Calu3 (cell line): ENCODE measurements at places on chromosomes 16 and 17. TPM values are rescaled to one million over a fixed set of nuclear protein-coding genes. Genes with fewer than 3 reads are reported as not detected.

Gene NPIPB13
- 18.5 and 20.5 TPM in 2 replicates for total RNA-seq

Gene ABCA5
- 8.9 and 10.2 TPM in 2 replicates for total RNA-seq

Gene CES1
- 0.78 and 0.86 TPM in 2 replicates for total RNA-seq

Gene VWA3A
- total RNA-seq = 0.33 and 0.51 TPM in 2 replicates

Gene SPEM1
- not detected in 2 replicates for total RNA-seq

Gene SLC35G6
- not detected in 2 replicates for total RNA-seq

Gene EFNB3
- 0.38 and 0.88 TPM in 2 replicates for total RNA-seq

Gene MYH3
- 2.7 and 2.9 TPM in 2 replicates for total RNA-seq

Gene EVPL
- total RNA-seq = 51.8 and 59.7 TPM in 2 replicates

Gene C17orf107
- 2.1 and 3.2 TPM in 2 replicates for total RNA-seq

Gene RAB37
- 0.21 TPM in 1 of 2 replicates, not detected in the other for total RNA-seq
